ENCODE measurements at places on chromosomes 3 and 15.

GRCh38 chr15:83062768-83063180 is 4.3 kb downstream of the BTBD1 start:
- DNase-seq, result no peak

DNA sequence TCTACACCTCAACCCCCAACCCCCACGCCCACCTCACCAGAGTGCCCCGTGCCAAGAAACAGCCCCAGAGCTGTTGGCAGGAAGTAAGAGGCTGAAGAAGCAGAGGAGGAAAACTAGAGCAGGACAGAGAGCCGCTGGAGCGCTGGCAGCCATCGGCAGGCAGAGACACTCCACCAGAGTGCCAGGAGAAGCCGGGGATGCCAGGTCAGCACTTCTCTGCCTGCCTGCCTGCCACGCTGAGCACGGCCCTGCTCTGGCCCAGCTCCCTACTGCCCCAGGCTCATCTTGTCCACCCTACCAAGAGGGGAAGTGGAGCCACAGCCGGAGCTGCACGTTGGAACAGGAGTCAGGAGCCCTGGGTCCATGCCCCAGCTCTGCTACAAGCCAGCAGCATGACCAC is 29.7 kb downstream of the CACNA2D2 start:
- DNase-seq, result no peak

GRCh38 chr3:7934362-7934761 is 567.3 kb upstream of the LMCD1 start:
- no peak for DNase-seq

- DNase-seq, result no peak
Measured at GRCh38 chr15:24067733-24068501, 380.8 kb upstream of the NDN start.

GRCh38 chr3:95289295-95289694 is 1226.4 kb downstream of the NSUN3 start:
- DNase-seq, result no peak

- DNase-seq, result no peak
Measured at GRCh38 chr3:159761369-159761768, 227.3 kb upstream of the IL12A start.

DNA sequence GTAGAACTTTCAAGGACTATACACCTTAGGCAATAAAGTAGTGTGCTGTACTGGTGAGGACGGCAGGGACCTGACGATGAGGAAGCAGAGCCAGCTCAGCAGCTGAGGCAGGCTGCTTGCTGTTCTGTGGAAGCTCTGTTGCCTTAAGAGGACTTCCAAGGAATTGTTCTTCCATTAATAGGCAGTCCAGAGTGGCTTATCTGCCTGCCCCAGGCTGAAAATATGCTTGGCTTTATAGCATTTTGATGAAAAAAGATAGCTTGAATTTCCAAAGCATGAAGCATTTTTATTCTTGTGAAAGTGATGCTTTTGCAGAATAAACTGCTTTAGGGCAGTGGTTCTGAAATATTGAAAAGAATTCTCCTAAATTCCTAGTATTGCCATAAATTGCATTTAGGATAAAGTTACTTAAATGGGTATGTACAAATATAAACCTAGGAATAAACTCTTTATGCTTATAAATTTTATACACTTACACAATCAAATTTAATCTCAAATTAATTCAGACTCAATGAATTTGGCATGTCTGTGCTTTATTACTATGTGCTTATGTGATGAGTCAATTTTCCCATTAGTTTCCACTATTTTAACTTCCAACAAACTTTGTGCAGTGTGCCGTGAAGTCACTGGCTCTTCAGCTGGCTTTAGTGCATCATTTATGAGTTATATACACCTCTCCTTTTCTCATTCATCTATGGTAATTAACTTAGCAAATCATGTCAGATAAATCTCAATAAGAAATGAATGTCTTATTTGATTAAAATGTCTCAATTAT is 231.0 kb upstream of the RASGRP1 start:
- DNase-seq, result no peak

GRCh38 chr3:108528459-108529252 is 18.3 kb upstream of the MYH15 start:
- DNase-seq, result no peak

- DNase-seq, result no peak
Measured at GRCh38 chr15:58543664-58544335, 112.0 kb downstream of the LIPC start.

- no peak for DNase-seq
Measured at GRCh38 chr3:152461460-152461859, 192.7 kb downstream of the MBNL1 start.

DNA sequence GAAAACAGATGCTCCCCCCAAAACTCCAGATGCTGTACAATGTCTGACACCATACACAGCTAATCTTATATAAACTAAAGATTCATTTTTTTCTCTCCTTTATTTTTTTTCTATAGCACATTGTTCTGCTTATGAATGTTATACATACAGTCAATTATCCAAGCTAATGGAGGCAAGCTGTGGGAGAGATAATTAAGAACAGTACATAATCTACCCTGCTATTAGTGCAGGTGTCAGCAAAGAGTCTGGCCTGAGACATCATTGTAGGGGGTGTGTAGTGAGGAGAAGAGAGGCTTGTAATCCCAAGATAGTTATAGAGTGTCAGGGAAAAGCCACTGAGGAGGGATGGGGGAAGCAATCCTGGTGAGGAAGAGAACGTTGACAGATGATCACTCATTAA is 25.4 kb upstream of the CHMP2B start:
- DNase-seq, result no peak

DNA sequence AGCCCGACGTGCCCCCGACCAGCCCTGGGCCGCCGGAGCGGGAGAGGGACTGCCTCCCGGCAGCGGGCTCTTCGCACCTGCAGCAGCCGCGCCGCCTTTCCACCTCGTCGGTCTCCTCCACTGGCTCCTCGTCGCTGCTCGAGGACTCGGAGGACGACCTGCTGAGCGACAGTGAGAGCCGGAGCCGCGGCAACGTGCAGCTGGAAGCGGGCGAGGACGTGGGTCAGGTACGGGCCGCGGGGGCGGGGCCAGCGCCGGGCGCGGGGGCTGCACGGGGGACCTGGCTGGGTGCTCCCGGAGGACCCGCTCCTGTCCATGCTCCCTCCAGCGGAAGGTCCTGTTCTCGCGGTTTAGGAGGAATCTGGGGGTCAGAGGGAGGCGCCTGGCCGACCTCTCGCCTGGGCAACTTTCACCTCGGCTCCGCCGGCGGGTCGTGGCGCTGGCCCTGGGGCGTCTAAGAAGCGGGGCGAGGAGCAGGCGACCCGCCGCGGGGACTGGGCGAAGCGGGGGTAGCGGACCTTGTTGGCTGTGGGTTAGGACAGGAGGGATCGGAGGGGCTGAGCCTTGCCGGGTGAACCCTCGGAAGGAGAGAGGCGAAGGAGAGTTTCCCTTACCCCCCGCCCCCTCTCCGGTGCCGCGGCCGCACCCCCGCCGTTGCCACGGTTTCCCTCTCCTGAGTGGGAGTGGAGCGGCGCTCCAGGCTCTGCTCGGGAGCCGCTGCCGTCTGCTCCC is 682 bp downstream of the ITPKA start:
- DNase-seq, result no peak

DNA sequence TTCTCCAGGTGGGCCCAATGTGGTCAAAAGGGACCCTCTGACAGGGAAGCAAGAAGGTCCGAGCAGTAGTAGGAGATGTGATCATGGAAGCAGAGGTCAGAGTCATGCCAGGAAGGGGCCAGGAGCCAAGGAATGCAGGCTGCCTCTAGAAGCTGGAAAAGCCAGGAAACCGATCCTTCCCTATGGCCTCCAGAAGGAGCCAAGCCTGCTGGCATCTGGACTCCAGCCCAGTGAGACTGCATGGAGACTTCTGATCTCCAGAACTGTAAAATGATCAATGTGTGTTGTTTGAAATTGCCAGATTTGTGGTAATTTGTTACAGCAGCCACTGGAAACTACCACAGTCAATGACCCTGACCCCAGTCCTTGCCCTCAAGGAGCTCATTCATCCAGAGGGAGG is 56.8 kb upstream of the SPATA12 start:
- DNase-seq, result no peak

DNA sequence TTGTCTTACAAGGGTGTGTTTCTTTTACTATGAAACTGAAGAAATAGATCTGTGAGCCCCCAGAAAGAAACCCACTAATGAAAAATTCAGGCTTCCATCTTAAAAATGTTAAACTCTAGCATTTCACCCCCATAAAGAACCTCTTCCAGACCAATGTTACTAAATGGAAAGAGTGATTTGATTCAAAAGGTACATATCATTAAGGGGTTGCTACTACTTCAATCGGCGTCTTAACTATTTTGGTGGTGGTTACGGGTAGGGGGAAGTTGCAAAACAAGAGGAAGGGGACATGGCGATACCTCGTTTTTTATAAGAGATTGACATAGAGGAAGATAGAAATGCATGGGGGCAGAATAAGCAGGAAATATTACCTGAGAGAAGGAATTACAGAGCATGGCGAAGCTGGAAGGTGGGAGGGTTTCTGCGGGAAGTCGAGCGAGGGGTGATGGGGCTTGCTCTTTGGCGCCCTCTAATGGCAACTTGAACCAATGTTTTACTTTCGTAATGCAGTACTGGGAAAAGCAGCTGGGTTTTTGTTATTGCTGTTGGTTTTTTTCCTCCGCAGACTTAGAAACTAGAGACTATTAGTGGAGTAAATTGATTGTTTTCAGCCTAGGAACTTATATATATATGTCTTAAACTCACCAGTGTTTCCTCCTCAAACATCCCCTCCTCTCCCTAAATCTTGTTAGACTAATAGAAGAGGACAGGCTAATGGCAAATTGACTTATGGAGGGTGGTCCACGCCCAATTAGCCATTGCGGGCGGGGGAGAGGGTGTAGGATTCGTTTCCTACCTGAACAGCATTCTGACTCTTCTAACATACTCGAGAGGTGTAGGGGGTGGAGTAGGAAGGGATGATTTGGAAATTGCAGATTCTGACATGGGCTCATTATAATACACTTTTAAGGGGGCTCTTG is 11.3 kb upstream of the SOX2 start:
- no peak for DNase-seq

DNA sequence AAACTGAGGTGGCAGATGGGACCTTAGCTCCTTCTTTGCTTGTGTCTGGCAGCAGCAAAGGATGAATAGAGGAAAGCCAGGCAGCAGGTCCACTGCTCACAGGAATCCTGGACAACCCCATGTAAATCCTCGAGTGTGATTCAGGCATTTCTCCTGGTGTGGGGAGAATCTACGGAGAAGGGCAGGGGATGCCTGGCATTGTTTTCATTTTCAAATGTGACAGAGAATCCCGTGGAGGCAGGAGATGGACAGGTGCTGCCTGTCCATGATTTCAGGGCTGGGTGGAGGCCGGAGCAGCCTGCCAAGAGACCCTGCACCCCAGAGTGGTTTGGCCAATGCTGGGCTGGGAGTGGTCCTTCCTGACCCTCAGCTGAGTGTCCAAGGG is 1.7 kb downstream of the HRH1 start:
- DNase-seq, result no peak

DNA sequence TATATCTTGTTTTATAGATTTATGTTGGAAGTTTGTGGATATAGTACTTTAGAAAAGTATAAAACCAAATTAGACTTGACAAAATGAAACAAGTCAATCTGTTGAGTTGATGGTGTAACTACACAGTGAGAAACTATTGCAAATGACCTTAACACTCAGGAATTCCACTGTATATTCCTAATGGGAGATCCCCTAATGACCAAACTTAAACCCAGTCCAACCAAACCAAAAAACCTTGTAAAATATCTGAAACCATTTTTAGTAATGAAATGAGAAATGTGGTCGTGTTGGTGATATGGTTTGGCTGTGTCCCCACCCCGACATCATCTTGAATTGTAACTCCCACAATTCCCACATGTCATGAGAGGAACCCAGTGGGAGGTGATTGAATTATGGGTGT is 31.9 kb upstream of the ATP13A3 start:
- no peak for DNase-seq

GRCh38 chr15:61623746-61624145 is 394.6 kb upstream of the RORA start:
- DNase-seq, result no peak

All from activated CD8-positive, alpha-beta memory T cell treated with anti-CD3 and anti-CD28 coated beads for 1 hour (primary cell).